ENCODE measurements at places on chromosomes 3 and 15. TPM values are rescaled to one million over a fixed set of nuclear protein-coding genes. Genes with fewer than 3 reads are reported as not detected.

Gene MED12L
- total RNA-seq = 7.8 TPM

Gene DGKG
- total RNA-seq = 24.1 TPM

Gene TMEM212
- not detected for total RNA-seq

Gene TJP1
- 129 TPM for total RNA-seq

DNA sequence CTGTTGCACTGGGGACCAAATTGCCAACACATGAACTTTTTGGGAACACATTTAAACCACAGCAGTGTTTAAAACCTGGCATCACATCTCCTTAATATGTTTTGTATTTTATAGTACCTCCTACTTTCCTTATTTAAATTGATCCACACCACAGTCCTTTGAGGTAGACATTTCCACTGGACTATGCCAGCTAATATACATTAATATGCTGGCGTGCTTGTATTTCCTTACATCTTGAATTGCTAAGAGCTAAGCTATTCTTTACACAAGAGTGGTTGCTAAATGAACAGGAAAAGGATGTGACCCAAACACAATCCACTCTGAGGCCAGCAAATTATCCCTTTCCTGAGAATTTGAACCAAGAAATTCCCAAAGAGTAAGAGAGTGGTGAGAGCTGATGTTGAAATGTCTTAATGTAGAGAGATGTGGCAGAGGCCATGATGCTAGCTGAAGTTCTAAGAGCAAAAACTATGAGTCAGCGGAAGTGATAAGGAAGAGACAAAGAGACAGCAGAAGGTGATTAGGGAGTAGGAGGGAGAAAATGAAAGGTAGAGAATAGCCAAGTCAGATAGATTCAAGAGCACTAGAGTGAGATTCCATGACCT, 131.2 kb downstream of the CD47 start:
- DNase-seq = no peak
